Endothelial cell of umbilical vein (primary cell): ENCODE measurements at places on chromosomes 11 and 22. TPM values are rescaled to one million over a fixed set of nuclear protein-coding genes. Genes with fewer than 3 reads are reported as not detected.

GLB1L2 gene
- 0.28 and 0.55 TPM in 2 replicates for total RNA-seq

CDHR5 gene
- not detected in 2 replicates for total RNA-seq

DNA sequence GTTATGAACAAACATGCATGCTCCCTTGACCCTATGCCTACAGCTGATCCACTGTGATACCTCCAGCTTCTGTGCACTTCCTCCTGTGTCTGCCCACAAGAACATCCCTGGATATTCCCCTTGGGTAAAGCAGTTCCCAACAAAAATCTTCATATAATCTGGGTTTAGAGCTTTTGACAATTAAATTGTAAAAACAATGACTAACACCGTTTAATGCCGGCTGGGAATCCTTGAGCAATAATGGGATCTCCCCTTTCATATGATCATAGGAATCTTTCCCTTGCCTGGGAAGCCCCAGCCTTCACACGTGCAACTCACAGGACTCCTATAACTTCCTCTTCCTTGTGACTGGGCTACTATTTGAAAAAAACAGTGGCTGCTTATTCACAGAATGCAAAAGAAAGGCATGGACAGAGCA is 6.3 kb upstream of the ZC3H12C start:
- no peaks in the 10 kb centered on the region for H3K36me3 ChIP-seq
- peaks cover 2% of the 10 kb centered on the region for H3K4me1 ChIP-seq
- H3K27me3 ChIP-seq = peaks cover 3% of the 10 kb centered on the region
- no peak overlapping the region for H3K27ac ChIP-seq

CCDC86 gene
- total RNA-seq = 57.6 and 60.8 TPM in 2 replicates

PSMA1 gene
- total RNA-seq = 194 and 203 TPM in 2 replicates

DNA sequence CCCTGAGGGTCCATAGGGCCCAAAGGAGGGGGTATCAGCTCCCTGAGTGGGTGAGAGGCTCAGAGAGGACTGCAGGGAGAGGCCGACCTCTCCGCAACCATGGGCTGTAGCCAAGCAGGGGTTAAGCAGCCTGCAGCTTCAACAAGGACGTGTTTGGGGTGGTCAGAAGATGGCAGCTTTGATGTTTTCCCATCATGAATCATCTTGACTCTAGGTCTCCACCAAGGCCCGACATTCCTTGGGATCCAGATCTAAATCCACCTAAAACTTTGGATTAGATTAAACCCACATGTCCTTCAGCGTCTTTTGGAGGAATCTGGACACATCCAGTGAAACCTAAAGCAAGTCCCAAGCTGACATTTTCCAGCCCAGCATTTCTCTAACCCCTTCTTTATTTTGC is 19.8 kb downstream of the FBLN1 start:
- no peak overlapping the region for H3K27ac ChIP-seq
- H3K36me3 ChIP-seq = no peaks in the 10 kb centered on the region
- H3K4me1 ChIP-seq = no peaks in the 10 kb centered on the region
- DNase-seq = no peak

DEPDC7 gene
- total RNA-seq = 0.18 TPM in 1 of 2 replicates, not detected in the other

DNA sequence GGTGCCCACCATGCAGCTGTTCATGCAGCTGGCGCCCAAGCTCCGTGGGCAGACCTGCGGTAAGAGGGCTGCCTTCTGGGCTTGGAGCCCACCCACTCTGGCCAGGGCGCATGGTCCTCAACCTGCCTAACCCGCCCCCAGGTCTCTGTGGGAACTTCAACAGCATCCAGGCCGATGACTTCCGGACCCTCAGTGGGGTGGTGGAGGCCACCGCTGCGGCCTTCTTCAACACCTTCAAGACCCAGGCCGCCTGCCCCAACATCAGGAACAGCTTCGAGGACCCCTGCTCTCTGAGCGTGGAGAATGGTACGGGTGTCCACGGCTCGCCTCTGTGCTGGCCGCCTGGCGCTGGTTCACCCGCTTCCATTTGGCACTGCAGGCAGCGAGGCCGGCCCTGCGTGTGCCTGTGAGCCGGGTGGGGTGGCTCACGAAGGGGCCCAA is 11.0 kb downstream of the MUC5AC start:
- H3K36me3 ChIP-seq = no peaks in the 10 kb centered on the region
- no peaks in the 10 kb centered on the region for H3K27me3 ChIP-seq
- H3K4me3 ChIP-seq = no peak overlapping the region
- H3K4me1 ChIP-seq = no peaks in the 10 kb centered on the region

KRTAP5-8 gene
- total RNA-seq = not detected in 2 replicates

- H3K27ac ChIP-seq = no peak overlapping the region
- no peak overlapping the region for H3K4me3 ChIP-seq
- DNase-seq = no peak
- H3K4me1 ChIP-seq = peaks cover 13% of the 10 kb centered on the region
- H3K27me3 ChIP-seq = no peaks in the 10 kb centered on the region
Observed at GRCh38 chr11:72326151-72326848, 82.3 kb upstream of the PHOX2A start.

GRCh38 chr11:15770798-15771414 is 585.4 kb downstream of the SOX6 start:
- H3K36me3 ChIP-seq = no peaks in the 10 kb centered on the region
- no peak overlapping the region for H3K4me3 ChIP-seq
- DNase-seq = peak; percentile 16
- no peaks in the 10 kb centered on the region for H3K27me3 ChIP-seq
- H3K27ac ChIP-seq = no peak overlapping the region
